HFFc6 (cell line): ENCODE measurements at places on chromosomes 11 and 22.
A peak's percentile ranks its signal among the peaks of the same experiment; 100 is the strongest.

- peaks cover 3% of the 10 kb centered on the region for H3K36me3 ChIP-seq
- peaks cover 19% of the 10 kb centered on the region for H3K4me1 ChIP-seq
- no peaks in the 10 kb centered on the region; the same call in 1 of the 2 replicates for H3K27me3 ChIP-seq
- no peak for DNase-seq
- H3K4me3 ChIP-seq: no peak overlapping the region
- no peak overlapping the region for H3K27ac ChIP-seq
Measured at GRCh38 chr11:10049756-10050155, 244.3 kb downstream of the SBF2 start.

GRCh38 chr22:41947424-41948080 lies 600 bp upstream of the CENPM start:
- no peak for DNase-seq
- peak overlapping the region; percentile 88; the same call in 1 of the 2 replicates for H3K27ac ChIP-seq
- H3K27me3 ChIP-seq: peaks cover 2% of the 10 kb centered on the region
- peaks cover 9% of the 10 kb centered on the region; the same call in 1 of the 2 replicates for H3K36me3 ChIP-seq

GRCh38 chr22:45468872-45469271 lies 33.8 kb upstream of the FBLN1 start:
- H3K4me1 ChIP-seq: peaks cover 75% of the 10 kb centered on the region
- DNase-seq: peak; percentile 75
- peaks cover 1% of the 10 kb centered on the region for H3K27me3 ChIP-seq

DNA sequence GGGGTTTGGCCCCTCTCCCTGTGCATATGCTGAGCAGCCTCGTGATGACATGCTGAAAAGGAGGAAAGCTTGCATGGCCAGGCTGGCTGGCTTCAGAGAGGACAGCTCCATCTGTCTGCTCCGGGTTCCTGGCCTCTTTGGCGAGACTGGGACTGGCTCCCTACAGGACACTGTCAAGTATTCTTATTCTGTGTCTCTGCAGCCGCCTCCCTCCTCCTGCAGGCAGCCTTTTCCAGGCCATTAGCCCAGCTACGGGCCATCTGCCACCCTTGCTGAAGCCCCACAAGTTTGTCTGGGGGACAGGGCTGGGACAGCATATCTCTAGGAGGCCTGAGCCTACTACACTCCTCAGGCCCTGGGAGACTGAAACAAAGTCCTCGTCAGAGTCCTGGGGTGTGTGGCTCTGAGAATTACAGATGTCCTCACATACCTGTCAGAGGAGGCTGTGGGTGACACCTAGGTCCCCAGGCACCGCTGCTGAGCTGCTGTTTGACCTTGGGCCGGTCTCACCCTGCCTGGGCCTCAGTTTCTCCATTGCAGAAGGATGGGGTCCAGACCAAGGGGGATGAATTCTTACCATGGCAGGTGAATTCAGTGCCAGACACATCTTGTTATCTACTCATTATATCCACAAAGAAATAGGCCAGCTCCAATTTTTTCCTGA lies 11.0 kb downstream of the MRGPRG start:
- H3K36me3 ChIP-seq: peaks cover 5% of the 10 kb centered on the region; the same call in 1 of the 2 replicates
- H3K4me1 ChIP-seq: no peaks in the 10 kb centered on the region
- peaks cover 31% of the 10 kb centered on the region for H3K27me3 ChIP-seq
- DNase-seq: no peak

DNA sequence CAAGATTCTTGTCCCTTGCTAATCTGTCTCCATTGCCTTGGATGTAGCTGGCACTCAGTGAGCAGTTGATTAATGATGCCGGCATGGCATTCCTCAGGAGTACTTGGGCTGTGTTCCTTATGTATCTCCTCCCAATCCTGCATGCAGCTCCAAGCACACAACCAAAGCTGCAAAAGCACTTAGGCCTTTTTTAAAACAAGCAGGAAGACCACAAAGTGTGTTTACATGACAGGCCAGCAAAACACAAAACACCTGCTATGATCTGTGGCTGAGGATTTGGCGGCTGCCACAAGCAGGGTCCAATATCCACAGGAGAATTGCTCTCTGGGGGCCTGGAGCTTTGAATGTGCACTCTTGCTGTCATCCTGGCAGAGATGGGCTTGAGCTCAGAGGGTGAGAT lies 8.9 kb downstream of the ABTB2 start:
- H3K36me3 ChIP-seq: no peaks in the 10 kb centered on the region
- H3K27me3 ChIP-seq: peaks cover 13% of the 10 kb centered on the region
- H3K27ac ChIP-seq: no peak overlapping the region
- no peak for DNase-seq
- no peak overlapping the region for H3K4me3 ChIP-seq

DNA sequence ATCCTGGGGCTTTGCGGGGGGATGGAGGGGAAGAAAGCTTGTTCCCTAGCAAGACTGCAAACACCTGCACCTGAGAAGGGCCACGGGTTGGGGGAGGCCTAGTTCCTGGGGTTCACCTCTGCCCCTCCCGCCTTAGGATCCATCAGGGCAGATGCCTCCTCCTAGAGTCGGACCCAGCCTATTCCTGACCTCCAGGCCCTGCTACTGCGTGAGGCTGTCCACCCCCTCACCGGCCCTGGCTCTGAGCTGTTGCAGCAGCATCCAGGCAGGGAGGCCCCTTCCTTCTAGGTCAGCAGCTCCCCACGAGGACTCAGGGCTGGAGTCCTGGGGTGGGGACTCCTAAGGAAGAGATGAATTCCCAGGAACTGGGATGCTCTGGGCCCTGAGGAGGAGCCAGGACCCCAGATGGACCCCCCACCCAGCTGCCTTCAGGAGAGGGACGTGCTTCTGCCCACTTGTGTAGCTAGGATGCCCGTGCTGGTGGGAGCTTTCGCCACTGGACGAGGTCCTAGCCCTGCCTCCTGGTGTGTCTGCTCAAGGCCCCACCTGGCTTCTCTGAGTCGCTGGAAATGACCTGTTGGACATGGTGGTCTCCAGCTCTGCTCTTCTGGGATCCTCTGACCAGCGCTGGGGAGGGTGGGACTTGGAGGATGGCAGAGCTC lies 10.3 kb downstream of the MRGPRF start:
- peaks cover 55% of the 10 kb centered on the region for H3K4me1 ChIP-seq
- DNase-seq: no peak
- H3K27me3 ChIP-seq: peaks cover 2% of the 10 kb centered on the region; the same call in 1 of the 2 replicates
- H3K36me3 ChIP-seq: peaks cover 6% of the 10 kb centered on the region; the same call in 1 of the 2 replicates
- no peak overlapping the region for H3K4me3 ChIP-seq

- H3K4me1 ChIP-seq: peaks cover 15% of the 10 kb centered on the region
- DNase-seq: no peak
- no peak overlapping the region for H3K4me3 ChIP-seq
- no peaks in the 10 kb centered on the region; the same call in 1 of the 2 replicates for H3K27me3 ChIP-seq
Measured at GRCh38 chr11:63763496-63764339, 4.9 kb downstream of the ZFTA start.

DNA sequence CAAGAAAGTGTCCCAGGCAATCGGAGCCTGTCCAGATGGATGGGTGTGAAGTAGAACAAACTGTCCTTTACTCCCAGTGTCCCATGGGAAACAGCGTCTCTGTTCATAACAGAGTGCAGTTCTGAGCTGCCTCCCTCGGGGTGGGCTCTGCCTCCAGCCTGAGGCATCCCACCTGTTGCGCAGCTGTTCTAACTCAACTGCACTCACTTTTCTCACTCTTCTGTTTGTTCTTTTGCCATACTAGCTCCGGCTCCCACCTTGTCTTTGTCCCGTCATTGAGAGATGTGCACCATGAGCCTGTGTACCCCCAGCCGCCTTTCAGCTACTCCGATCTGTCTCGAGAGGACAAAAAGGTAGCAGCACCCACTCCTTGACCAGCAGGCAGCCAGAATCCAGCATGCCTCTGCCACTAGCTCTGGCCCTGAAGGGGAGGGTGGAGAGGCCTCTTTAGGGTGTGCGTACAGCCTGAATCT lies 20.7 kb upstream of the CDC42EP2 start:
- DNase-seq: no peak
- H3K27ac ChIP-seq: peak overlapping the region; percentile 41
- peaks cover 21% of the 10 kb centered on the region for H3K36me3 ChIP-seq
- no peaks in the 10 kb centered on the region; the same call in 1 of the 2 replicates for H3K27me3 ChIP-seq
- H3K4me3 ChIP-seq: no peak overlapping the region

DNA sequence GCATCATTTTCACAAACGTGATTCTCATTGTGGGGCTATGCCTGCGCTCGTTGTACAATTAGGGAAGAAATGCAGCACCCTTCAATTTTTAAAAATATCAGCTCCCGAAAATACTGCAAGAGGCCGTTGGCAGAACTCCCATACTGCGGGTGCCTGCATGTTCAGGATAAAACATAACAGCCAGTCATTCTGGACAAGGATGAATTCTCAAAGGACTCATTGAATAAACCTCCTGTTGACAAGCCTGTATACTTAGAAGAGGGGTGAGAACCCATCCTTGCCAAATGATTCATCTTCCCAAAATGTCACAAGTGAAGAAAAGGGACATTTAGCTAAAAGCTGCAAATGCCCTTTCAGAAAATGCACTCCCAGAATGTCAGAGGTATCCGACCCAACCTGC lies 141.9 kb downstream of the CSNK2A3 start:
- no peak for DNase-seq
- no peak overlapping the region for H3K4me3 ChIP-seq
- no peaks in the 10 kb centered on the region for H3K36me3 ChIP-seq
- H3K27ac ChIP-seq: no peak overlapping the region

DNA sequence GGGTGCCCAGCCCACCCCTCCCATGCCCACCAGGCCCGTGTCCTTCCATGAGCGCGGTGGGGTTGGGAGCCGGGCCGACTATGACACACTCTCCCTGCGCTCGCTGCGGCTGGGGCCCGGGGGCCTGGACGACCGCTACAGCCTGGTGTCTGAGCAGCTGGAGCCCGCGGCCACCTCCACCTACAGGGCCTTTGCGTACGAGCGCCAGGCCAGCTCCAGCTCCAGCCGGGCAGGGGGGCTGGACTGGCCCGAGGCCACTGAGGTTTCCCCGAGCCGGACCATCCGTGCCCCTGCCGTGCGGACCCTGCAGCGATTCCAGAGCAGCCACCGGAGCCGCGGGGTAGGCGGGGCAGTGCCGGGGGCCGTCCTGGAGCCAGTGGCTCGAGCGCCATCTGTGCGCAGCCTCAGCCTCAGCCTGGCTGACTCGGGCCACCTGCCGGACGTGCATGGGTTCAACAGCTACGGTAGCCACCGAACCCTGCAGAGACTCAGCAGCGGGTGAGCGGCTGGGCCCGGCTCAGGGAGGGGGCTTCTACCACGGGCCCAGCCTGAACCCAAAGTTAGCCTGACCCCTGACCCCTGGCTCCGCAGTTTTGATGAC lies 3.0 kb downstream of the PKP3 start:
- H3K36me3 ChIP-seq: no peaks in the 10 kb centered on the region
- DNase-seq: peak; percentile 53
- peaks cover 11% of the 10 kb centered on the region for H3K4me1 ChIP-seq
- no peak overlapping the region for H3K27ac ChIP-seq
- H3K27me3 ChIP-seq: peaks cover 5% of the 10 kb centered on the region
- no peak overlapping the region for H3K4me3 ChIP-seq

DNA sequence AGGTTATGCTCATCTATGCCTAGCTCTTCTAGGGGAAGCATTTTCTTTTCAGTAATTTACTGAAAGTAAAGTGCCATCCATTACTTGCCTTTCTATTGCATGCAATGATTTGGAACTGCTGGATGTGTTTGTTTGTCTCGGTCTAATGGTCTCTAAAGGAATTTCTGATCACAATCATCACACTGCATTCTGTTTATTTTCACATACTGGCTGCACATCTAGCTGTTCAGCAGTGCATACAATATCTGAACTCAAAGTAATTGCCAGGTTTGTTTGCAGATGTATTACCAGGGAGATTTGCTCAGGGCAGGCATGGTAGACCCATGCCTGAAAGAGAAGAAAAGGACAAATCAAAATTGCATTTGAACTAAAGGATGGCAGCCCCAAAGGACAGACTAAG lies 36.4 kb upstream of the CWF19L2 start:
- peaks cover 7% of the 10 kb centered on the region; the same call in 1 of the 2 replicates for H3K27me3 ChIP-seq
- no peak overlapping the region for H3K4me3 ChIP-seq
- peaks cover 5% of the 10 kb centered on the region; the same call in 1 of the 2 replicates for H3K36me3 ChIP-seq
- H3K4me1 ChIP-seq: peaks cover 8% of the 10 kb centered on the region
- no peak for DNase-seq

- H3K36me3 ChIP-seq: peaks cover 23% of the 10 kb centered on the region
- H3K27ac ChIP-seq: no peak overlapping the region
- peaks cover 1% of the 10 kb centered on the region; the same call in 1 of the 2 replicates for H3K27me3 ChIP-seq
- no peak for DNase-seq
- no peak overlapping the region for H3K4me3 ChIP-seq
- H3K4me1 ChIP-seq: peaks cover 18% of the 10 kb centered on the region
Measured at GRCh38 chr11:78706551-78706950, 131.9 kb upstream of the NARS2 start.

DNA sequence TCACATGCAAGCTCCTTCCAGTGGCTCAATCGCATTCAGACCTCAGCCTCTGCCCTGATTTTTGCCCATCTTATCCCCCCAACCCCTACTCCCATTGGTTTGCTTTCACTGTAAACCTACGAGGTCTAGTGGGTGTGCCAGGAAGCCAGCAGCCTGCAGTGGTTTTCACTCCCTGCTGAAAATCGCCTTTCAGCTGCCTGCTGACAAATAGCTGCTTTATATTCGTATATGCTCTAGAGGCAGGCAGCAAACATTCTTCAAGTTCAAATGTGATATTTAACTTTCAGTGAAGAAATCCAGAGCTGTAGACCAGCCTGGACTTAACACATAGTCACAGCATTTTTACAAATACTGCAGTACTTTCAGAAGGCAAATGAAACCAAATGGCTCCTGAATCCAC lies 92.8 kb upstream of the APOA1 start:
- peaks cover 30% of the 10 kb centered on the region for H3K4me1 ChIP-seq
- peaks cover 1% of the 10 kb centered on the region; the same call in 1 of the 2 replicates for H3K27me3 ChIP-seq
- peaks cover 10% of the 10 kb centered on the region for H3K36me3 ChIP-seq
- no peak overlapping the region for H3K27ac ChIP-seq
- no peak for DNase-seq

GRCh38 chr22:16974298-16975084 lies 33.5 kb downstream of the GAB4 start:
- no peaks in the 10 kb centered on the region for H3K4me1 ChIP-seq
- no peak overlapping the region for H3K4me3 ChIP-seq
- DNase-seq: no peak
- H3K36me3 ChIP-seq: no peaks in the 10 kb centered on the region; the same call in 1 of the 2 replicates
- H3K27ac ChIP-seq: no peak overlapping the region

DNA sequence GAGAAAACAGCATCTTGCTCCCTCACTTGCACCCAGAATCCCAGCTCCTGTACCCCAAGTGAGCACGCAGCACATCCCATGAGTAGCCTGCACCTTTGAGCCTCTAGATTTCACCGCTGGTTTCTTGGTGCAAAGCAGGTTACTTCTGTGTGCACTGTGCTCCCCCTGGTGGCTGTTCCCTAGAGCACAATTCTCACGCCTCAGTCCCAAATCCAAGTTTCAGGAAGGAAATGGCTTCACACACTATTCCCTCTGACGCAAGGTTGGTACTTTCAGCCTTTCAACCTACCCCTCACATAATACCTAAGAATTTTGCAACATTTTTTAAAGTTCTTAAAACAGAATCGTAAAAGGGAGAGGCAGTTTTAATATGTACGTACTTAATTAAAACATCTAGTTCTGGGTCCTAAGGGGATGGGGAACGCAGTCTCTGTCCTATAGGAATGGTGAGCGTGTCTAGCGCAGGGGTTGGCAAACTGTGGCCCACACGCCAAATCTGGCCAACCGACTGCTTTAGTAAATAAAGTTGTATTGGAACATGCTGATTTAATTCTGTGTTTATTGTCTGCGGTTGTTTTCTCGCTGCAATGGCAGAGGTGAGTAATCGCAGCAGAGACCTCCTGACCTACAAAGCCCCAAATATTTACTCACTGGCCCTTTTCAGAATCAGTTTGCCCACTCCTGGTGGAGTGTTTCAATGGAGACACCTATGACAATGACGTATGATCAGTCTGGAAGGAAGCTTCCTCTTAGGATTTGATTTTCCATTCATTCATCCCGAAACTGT lies 27.5 kb downstream of the DHCR7 start:
- no peak overlapping the region for H3K4me3 ChIP-seq
- H3K27me3 ChIP-seq: peaks cover 24% of the 10 kb centered on the region

- H3K27ac ChIP-seq: peak overlapping the region; percentile 99
- H3K27me3 ChIP-seq: peaks cover 5% of the 10 kb centered on the region
- H3K4me3 ChIP-seq: peak overlapping the region; percentile 96
- DNase-seq: no peak
Measured at GRCh38 chr11:63985812-63986155, 454 bp upstream of the OTUB1 start.
